ENCODE measurements at places on chromosomes 2 and 18.

DNA sequence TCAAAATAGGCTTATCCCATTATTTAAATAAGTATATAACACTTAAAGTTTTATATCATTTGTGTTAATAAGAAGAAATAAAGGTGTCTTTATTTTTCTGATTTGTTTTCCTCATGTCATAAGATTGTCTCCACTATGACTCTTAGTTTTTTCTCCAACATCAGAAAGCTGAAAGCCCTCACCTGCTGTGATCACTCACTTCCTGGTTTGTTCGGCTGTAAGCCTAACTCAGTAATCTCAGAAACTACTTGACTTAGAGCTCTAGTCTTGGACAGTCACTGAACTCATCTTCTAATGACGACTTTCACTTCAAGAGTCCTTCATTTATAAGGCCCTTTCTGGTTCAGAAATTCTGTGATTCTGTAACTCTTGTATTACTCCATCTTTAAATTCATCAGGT, 311.0 kb downstream of the ZEB2 start:
- no peak for DNase-seq

DNA sequence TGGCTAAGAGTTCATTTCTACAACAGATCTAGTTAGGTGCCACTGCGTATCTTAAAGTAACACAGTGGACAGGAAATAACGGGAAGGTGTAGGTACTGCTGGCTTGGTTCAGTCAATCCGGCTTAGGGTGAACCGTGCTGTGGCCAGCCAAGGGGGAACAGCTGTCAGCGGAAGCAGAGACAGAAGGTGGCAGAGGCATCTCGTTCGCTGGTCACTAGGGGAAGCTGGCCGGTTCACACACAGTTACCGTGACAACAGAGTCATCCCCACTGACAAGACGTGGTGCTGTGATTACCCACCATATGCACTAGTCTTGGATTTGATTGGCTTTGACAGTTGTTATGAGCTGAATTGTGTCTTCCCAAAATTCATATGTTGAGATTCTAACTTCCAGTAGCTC, 58.8 kb upstream of the HDAC4 start:
- DNase-seq: no peak

DNA sequence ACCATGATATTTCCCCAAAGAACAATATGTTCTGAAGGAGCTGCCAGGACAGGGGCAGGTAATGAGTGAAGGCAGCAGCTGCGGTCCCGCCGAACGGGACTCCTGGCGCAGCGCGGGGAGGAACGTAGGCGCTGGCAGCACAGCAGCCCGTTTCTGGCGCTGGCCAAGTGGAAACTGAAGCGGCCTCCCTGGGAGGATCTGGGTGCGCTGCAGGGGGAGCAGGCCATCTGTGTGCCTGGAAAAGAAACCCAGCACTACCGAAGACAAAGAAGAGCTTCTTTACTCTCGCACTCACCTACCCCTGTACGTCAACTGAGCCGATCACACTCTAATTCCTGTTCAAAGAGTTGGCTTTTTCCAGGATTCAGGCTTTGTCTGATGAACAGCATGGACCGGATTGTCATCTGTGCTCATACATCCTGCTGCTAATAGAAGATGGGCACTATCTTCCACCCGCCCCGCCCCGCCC, 11.8 kb downstream of the G6PC2 start:
- DNase-seq: peak; percentile 12

- no peak for DNase-seq
Observed at GRCh38 chr18:61860302-61860701, 32.5 kb downstream of the RNF152 start.

DNA sequence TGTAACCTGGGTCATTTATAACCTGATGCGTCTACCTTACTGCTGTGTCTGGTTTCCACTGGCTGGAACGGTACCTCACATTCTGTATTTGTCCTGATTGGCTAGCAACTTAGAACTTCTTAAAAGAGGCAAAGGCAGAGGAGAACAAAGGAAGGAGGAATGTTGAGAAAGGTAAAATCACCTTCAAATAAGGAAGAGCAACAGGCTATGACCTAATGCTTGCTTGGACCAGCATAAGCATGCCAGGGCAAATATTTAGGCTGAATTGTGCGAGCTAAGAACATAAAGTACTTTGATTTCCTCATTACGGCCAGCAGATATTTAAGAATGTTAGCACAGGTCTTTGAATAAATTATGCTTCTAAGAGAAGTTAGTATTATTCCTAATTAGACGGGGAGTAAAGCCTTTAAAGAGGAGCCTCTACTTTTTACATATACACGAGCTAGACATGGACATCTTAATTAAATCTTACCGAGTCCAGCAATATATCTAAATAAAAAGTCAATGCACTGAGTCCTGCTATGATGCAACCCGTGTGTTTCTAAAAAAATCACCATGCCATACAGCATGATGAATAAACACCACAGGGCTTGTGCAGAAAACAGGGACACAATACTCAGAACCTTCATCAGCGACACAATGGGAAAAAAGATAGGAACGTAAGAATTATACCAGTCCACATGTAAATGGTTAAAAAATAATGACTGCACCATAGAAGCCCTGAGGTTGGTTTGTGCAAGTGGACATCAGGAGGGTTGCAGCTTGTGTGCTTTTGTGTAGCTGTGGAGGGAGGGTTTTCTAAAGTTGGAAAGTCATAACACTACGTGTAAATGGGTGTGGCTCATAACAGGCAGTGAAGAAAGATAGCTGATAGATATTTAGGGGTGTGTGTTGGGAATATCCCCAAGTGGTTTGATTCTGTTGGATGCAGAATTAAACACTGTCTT, 14.2 kb downstream of the SEPTIN2 start:
- DNase-seq: no peak

Measured in progenitor cell of endocrine pancreas (in vitro differentiated cells).